ENCODE measurements at places on chromosomes 5 and 9.
A peak's percentile ranks its signal among the peaks of the same experiment; 100 is the strongest.

GRCh38 chr5:81826128-81826527 lies 75.2 kb upstream of the SSBP2 start:
- no peak for DNase-seq

DNA sequence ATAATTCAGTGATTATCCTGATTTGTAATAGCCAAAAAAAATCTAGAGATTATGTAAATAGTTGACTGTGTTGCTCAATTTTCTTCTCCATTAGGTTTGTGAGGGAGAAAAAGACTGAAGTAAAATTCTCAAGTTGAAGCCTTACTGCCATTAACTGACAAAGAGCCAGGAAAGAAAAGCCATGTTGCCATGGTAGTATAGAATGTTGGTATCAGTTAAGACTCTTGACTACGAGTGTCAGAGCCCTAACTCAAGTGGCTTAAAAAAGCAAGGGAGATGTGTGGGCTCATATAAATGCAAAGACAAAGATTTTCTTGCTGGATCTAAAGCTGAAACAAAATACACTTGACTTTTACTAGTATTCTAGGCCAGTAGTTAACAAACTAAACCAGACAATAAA lies 571.7 kb downstream of the KCTD16 start:
- DNase-seq, result no peak

GRCh38 chr5:64786372-64786771 lies 17.6 kb downstream of the CWC27 start:
- DNase-seq, result no peak

- DNase-seq, result peak; percentile 36
Measured at GRCh38 chr9:88922091-88922490, 69.2 kb upstream of the S1PR3 start.

DNA sequence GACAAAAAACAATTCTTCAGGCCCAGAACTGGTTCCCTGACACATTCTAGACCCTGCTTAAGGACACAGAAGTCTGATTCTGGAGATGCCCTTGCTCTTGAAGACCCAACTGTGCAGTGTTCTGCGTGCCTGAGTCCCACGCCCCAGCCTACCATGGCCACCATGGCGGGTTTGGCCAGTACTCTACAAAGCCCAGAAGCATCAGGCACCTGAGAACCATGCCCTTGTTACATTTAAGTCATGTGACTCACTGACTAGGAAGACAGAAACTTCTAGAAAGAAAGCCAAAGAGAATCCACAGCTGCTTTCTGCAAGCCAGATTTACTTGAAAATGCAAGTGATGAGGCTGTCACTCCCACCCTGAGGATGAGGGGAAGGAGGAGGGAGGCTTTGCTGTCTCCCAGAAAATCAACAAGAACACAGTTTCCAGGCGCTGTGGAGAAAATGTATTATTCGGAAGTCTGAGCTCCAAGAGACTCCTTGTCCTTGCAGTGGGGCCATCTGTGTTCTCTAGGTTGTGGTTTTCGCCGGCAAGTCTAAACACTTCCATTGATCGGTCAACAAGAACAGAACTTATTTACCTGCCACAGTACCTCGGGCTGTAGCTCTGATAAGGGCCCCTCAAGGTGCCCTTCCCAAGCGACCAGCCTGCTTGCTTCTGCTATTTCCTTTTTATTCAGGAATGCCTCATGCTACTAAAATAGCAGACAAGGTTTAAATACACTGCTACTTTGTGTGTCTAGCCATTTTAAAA lies 81.3 kb upstream of the DMRT1 start:
- no peak for DNase-seq

GRCh38 chr5:102794677-102795331 lies 39.7 kb downstream of the PAM start:
- no peak for DNase-seq

- DNase-seq, result peak; percentile 74
Measured at GRCh38 chr9:133127340-133127981, 6.4 kb upstream of the RALGDS start.

- peak; percentile 74 for DNase-seq
Measured at GRCh38 chr5:42992088-42992879, 47.8 kb downstream of the ANXA2R start.

GRCh38 chr5:35003018-35003957 lies 44.5 kb downstream of the AGXT2 start:
- peak; percentile 32 for DNase-seq

GRCh38 chr9:99515895-99516656 lies 294.0 kb downstream of the SEC61B start:
- no peak for DNase-seq

DNA sequence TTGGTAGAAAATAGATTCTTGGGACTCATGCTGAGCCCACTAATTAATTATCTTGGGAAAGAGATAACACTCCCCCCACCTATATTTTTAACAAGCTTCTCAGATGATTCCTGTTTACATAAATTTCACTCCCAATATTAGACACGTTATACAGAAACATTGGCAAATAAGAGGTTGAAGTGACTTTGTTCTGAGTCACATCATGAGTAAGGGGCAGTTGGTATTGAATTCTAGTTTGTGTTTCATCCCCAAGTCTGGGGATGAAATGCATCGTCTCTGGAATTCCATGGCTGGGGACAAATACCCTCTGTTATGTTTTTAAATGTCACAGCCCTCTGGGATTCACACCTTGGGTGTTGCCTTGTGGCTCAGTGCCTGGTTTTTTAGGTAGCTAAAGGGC lies 41.0 kb downstream of the BASP1 start:
- DNase-seq, result no peak

- DNase-seq, result no peak
Measured at GRCh38 chr5:172266676-172267092, 16.9 kb downstream of the UBTD2 start.

GRCh38 chr5:10034001-10034400 lies 215.7 kb downstream of the ATPSCKMT start:
- no peak for DNase-seq

DNA sequence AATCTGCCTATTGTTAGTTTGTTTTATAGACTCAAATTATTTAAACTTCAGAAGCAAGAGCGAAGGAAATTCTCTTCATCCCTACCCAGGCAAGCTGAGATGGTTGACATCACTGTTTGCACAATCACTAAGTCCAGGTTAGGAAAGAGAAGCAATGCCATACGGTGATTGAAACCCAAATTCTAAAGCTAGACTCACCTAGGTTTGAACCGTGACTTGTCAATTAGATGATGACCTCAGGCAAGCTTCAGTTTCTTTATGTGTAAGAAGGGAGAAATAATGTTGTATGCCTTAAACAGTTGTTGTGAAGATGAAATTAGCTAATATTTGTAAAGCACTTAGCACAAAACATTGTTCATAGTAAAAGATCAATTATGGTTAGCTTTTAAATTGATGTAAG lies 96.5 kb upstream of the ANKRD55 start:
- no peak for DNase-seq

DNA sequence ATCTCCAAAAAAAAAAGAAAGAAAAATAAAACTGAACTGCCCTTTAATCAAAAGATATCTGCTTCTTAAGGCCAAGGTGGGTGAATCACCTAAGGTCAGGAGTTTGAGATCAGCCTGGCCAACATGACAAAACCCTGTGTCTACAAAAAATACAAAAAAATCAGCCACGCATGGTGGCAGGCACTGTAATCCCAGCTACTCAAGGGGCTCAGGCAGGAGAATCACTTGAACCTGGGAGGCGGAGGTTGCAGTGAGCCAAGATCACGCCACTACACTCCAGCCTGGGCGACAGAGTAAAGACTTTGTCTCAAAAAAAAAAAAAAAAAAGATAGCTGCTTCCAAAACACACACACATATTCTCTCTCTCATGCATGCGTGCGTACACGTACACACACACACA lies 17.8 kb downstream of the SCAI start:
- DNase-seq, result no peak

DNA sequence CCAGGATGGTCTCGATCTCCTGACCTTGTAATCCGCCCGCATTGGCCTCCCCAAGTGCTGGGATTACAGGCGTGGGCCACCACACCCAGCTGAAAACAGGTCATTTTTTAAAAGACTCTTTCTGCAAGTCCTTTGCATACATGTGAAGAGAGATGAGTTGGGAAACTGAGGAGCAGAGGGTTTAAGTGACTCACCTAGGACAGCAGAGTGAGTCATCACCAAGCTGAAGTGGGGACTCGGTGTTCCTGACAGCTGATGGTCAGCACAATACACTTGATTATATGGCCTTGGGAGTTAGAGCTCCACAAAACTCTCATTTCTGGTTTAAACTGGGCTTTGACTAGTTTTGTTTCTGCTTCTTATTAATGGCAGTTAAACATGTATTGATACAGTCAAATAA lies 38.1 kb upstream of the SSBP2 start:
- no peak for DNase-seq

- DNase-seq, result no peak
Measured at GRCh38 chr9:35522700-35523099, 32.8 kb downstream of the RUSC2 start.

DNA sequence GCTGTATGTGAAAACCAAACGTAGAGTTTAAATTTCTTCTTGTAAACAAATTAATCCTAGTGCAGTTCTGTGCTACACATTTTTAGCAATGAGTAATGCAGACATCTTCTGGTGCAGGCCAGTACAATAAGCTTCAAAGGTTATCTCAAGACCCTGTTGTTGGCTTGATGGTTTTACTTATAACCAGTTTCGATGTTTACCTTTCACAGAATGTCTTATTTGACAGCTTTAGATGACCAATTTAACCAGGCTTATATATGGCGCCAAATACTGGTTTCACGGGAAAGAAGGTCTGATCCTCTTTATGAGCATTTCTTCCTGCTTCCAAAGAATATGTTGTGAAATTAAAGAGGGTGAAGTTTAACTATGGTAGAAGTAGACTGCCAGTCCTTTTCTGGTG lies 9.9 kb downstream of the ZFAND5 start:
- no peak for DNase-seq

DNA sequence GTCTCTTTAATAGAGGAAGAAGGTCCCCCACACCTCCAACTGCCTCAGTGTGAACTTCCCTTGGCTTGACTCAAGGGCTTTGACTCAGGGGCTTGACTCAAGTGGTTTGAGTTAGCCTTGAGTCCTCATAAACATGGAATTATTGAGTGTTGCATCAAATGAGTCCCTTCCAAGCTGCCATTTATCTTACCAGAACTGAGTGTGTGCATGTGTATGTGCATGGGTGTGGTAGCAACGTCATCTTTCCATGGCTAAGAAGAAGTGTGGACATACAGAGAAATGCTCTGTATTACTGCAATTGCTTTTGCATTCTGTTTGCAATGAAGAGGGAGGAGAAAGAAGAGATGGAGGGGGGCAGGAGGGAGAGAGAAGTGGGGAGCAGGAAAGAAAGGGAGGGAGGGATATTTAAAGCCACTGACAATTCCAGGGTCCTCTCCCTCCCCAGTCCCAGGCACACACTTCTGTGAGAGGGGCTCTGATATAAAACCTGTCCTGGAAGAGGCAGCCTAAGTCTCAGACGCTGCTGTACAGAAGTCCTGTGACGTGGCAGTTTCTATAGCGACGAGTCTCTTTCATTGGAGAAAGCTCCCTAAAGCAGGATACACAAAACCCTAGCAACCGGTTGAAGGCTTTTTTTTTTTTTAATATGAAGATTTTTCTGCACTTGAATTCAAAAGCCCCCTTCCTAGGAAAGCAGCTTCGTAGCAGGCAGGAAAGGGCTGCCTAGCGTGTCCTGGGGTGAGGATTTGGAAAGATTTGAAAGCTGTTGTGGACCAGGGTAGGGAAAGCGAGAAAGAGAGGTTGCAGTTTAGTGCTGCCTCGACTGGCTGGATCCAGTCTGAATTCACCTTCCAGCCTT lies 93.3 kb upstream of the MAP1B start:
- DNase-seq, result no peak

DNA sequence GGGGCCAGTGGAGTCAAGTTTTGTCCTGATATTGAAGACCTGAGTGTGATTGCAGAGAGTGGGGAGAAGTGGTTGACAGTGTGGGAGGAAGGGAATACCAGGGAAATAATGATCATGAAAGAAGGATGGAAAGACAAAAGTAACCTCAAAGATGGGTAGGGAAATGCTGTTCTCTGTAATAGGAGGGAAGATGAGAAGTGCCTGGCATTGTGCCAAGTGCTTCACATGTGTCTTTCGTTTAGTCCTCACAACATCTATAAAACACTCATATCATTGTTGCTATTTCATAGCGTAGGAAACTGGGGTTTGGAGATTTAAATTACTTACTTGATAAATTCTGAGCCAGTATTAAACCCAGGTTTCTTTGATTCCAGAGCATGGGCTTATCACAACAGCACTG lies 472.3 kb downstream of the LRRC70 start:
- no peak for DNase-seq

GRCh38 chr9:34326690-34327089 lies 2.4 kb downstream of the KIF24 start:
- no peak for DNase-seq

- no peak for DNase-seq
Measured at GRCh38 chr5:151022511-151023018, 2.2 kb downstream of the GPX3 start.

DNA sequence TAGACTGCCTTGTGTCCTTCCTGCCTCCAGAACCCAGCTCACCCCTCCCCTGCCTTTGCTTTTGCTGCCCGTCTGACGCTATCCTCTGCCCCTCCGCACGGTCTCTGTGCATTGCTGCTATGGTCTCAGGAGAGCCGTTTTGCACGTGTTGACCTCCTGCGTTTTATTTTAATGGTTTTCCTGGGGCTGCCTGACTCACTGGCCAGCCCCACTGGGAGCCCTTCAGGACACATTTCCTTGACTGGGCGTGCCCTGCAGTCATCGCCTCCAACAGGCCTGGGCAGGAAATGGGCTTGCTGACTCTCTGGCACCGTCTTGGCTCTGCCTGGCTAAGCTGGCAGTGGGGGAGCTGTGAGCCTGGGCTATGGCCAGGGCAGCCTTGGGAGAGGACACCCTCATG lies 17.9 kb upstream of the ASS1 start:
- no peak for DNase-seq

GRCh38 chr9:105154723-105155191 lies 89.7 kb upstream of the SLC44A1 start:
- DNase-seq, result no peak

DNA sequence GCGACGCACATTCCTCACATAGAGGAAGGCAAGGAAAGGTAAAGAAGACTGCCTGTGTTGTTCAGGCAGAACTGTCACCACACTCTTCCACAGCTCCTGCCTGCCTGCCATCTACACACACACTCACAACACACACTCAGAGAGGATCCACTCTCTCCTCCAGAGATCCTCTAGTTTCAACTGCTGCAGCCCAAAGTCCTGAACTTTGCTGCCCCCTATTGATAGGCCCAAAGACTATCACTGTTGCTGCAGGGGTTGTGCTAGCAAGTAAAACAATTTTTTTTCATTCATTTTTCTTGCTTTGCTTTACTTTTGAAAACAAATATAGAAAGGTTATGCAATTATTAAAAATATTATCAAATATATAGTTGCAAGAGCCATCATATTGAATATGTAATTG lies 5.9 kb upstream of the CFAP90 start:
- no peak for DNase-seq

DNA sequence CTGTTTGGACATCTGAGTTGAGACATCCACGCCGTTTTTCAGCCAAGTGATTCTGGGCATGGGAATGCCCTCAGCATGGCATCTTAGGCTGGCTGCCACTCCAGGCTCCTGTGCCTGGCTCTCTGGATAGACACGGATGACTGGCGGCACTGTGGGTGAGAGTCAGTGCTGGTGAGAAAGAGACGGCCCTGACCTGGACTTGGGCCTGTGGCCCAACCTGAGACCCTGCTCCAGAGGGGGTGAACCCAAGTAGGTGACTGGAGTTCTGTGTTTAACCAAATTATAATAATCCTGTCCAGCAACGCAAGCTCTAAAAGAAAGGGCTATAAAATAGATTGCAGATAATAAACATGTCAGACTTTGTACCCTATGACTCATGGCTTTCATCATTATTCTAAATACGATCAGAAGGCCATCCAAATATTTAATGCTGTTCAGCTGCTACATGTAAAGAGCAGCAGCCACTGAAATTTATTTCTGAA lies 173.9 kb downstream of the HSPA4 start:
- DNase-seq, result no peak

- no peak for DNase-seq
Measured at GRCh38 chr5:104998169-104998568, 1435.6 kb upstream of the NUDT12 start.

Measured in effector memory CD8-positive, alpha-beta T cell (primary cell).